ENCODE measurements at places on chromosomes 4 and X.

DNA sequence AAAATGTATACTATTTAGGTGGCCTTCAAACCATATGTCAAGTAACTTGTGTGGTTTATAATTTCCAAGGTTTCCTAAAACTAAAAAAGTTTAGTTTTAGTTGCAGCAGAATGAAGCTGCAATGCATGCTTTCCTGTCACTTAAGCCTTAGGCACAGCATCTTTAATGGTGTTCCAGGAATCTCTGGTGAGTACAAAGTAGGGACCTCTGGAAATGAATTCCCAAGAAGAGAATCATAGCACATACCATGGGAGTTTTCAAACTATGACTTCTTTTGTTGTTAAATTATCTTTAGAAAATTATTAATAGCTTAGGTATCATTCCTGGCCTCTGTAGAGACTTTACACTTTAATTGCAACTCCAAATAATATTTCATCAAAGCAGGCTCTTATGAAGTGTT, 1005.9 kb upstream of the PABPC4L start:
- no peak for DNase-seq

DNA sequence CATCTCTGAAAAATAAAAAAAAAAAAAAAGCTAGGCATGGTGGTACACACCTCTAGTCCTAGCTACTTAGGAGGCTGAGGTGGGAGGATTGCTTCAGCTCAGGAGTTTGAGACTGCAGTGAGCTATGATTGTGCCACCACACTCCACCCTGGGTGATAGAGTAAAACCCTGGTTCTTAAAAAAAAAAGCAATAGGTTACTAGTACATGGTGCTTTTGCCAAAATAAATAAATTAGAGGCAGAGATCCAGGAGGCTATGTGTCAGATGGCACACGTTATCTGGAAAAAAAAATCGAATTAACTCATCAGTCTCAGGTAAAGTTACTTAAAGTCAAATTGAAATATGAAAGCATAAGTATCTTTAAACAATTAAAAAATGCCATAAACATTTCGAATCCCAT, 94.3 kb downstream of the VCX3A start:
- no peak for DNase-seq

DNA sequence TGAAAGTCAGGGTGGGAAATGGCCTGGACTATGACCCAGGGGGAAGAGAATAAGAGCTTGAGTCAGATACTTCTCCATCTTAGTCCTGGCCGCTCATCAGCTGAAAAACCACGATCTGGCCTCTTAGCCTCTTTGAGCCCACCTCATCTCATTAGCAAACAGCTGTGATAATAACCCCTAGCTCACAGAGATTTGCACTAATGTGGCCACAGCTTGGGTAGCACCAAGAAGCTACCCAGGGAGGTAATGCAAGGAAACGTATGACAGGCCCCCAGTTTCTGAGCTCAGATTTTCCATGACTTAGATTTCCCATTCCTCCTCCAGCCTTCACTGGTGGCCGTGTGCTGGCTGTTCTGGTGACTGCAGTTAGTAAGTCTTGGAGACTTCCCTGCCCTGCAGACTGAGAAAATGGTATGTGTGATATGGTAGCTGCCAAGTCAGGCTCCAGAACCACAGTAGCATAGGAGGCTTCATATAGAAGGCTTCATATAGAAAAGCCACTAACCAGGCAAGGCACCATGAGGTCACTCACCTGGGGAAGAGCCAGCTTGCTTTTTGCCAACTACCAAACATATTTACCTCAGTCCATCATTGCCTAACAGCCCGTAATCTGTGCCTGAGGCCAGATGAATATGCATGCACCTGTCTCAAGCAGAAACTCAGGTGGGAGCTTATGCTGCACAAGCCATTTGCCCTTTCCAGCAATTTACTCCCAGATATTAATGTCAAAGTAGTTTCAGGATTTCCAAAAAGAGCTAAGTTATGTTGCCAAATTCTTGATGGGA, 51.4 kb upstream of the GABRE start:
- DNase-seq, result no peak

- no peak for DNase-seq
Measured at GRCh38 chr4:23333946-23334878, 555.6 kb downstream of the PPARGC1A start.

- no peak for DNase-seq
Measured at GRCh38 chr4:69832326-69833030, 27.5 kb downstream of the SULT1E1 start.

- DNase-seq, result no peak
Measured at GRCh38 chrX:110852180-110852579, 56.6 kb upstream of the CHRDL1 start.

- no peak for DNase-seq
Measured at GRCh38 chr4:38223306-38223705, 263.1 kb downstream of the PTTG2 start.

DNA sequence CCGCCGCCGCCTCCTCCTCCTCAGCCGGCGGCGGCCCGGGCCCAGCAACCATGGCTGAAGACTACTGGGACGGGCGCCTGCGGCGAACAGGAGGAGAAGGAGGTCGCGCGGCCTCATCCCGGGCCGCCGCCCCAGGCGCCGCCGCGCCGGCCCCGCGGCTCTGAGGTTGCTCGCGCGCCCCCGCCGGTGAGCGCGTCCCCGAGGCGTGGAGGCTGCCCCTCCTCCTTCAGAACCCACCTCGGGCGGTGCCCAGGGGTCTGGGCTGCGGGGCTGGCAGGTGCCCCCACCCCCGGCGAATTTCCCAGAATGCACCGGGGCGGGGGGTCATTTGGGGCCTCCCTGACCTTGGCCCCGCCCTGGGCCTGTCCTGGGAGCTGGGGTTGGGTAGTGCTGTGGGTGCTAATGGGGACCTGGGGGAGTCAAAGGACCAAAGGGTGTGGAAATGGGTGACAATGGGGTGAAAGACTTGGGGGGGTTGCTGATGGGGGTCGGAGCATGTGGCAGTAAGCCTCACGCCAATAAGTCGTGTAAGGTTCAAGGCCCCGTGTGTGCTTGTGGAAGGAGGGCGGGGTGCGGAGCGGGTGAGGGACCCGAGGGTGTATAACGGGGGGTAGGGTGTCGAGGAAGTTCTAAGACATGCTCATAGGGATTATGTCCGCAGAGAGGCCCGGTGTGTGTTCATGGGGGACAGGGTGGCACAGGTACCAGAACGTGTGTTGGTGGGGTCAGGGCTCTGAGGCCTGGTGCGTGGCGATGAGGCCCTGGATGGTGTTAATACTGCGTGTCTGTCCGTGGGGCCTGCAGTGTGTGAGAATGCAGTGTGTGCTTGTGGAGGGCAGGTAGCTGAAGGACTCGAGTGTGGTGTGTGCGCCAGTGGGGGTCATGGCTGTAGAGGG, 687 bp downstream of the CDK16 start:
- no peak for DNase-seq

GRCh38 chr4:153728660-153729059, 31.2 kb downstream of the RNF175 start:
- DNase-seq, result no peak

DNA sequence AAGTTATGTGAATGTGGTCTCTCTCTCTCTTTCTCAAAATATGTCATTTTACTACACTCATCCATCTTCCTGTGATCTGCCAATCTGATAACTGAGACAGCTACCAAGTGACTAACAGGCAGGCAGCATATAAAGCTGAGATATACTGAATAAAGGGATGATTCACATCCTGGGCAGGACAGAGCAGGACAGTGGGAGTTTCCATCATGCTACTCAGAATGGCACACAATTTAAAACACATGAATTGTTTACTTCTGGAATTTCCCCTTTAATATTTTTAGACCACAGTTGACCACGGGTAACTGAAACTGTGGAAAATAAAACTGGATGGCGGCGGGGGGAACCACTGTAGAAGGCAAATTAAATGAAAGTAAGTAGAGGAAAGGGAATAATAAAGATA, 58.6 kb upstream of the DCTD start:
- DNase-seq, result peak; percentile 30

DNA sequence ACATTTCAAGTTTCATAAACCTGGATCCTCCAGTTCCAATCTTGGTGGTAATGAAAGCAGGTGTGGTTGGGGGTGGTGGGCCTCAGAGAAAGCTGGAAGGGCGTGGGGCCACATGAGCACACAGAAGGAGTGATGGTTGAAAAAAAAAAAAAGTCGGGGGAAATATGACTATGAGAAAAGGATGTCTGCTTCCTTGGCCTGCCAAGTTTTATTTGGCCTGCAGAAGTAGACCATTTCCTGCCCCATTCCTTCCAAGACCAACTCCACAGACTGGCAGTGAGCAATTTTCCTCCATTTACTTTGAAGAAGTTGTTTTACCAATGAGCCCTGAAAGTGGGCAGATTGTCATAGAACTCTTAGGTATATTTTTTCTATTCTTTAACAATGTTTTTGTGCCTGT, 43.3 kb downstream of the LNX1 start:
- no peak for DNase-seq

- DNase-seq, result no peak
Measured at GRCh38 chrX:53188763-53189162, 36.2 kb downstream of the KDM5C start.

GRCh38 chrX:42823443-42823842, 45.5 kb upstream of the PPP1R2C start:
- no peak for DNase-seq

- DNase-seq, result no peak
Measured at GRCh38 chrX:112967903-112968302, 127.3 kb upstream of the AMOT start.

DNA sequence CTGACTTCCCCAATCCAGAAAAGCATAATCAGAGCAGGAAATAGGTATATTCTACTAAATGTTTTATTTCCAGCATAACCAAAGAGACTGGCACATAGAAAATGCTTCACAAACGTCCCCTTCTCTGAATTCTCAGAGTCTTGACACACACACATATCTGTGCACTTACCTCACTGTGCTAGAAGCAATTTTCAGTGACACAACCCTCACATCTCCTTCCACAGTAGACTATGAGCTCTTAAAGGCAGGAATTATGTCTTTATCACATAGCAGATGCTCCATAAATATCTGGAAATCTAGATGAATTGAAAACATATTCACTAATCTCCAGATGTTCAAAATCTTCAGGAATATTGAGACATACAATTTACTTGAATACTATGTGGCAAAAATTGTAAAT, 5.9 kb downstream of the SOWAHB start:
- no peak for DNase-seq

DNA sequence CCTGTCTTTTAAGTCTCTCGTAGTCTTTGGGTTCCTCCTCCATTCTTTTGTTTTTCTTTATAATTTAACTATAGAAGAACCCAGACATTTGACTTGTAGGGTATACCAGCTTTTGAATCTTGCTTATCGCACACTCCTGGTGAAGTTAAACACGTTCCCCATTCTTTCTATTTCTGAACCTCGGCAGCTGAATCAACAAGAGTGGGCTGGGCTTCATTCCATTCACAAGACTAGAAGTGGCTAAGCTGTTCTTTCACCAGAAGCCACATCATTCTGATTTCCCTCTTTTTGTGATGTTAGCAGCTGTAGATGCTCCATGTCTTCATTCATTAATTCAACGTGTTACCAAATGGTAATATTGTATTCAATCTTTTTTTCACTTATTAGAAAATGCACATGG, 167.9 kb downstream of the CORIN start:
- DNase-seq, result no peak

DNA sequence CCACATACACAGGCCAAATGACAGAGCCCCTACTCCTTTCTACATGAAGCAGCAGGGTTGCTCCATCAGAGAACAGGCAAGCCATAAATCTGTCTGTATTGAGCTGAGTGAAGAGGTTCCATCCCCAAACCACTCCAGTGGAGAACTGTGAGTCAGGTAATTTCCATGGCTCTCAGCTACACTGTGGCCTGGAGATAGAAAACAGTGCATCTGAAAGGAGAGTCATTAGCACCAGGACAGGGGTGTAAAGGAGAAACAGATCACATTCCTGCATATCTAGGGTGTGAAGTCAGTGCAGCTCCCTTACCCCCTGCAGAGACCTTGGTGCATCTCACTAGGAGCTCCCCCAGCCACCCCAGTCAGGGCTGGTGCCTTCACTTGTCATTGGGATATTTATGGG, 314.7 kb downstream of the CHIC1 start:
- no peak for DNase-seq

- no peak for DNase-seq
Measured at GRCh38 chr4:29259556-29259955, 1460.6 kb upstream of the PCDH7 start.

DNA sequence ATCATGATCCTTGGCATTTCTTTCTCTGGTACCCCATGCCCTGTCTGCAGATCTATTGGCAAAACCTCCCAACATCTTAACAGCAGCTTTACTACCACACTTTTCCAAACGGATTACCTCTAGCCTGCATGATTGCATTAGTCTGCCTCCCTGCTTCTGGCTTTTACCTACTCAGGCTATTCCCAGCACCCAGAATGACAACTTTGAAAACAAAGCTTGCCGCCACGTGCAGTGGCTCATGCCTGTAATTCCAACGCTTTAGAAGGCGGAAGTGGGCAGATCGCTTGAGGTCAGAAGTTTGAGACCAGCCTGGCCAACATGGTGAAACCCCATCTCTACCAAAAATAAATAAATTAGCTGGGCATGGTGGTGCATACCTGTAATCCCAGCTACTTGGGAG, 60.2 kb downstream of the UBE2K start:
- DNase-seq, result no peak

- DNase-seq, result no peak
Measured at GRCh38 chr4:170743633-170744032, 653.9 kb upstream of the AADAT start.

GRCh38 chr4:67624939-67625338, 66.4 kb downstream of the STAP1 start:
- no peak for DNase-seq

GRCh38 chrX:30533835-30534234, 43.7 kb downstream of the TASL start:
- no peak for DNase-seq

GRCh38 chr4:26721685-26722084, 137.8 kb downstream of the TBC1D19 start:
- no peak for DNase-seq

- DNase-seq, result no peak
Measured at GRCh38 chrX:66833426-66833825, 194.5 kb upstream of the EDA2R start.

DNA sequence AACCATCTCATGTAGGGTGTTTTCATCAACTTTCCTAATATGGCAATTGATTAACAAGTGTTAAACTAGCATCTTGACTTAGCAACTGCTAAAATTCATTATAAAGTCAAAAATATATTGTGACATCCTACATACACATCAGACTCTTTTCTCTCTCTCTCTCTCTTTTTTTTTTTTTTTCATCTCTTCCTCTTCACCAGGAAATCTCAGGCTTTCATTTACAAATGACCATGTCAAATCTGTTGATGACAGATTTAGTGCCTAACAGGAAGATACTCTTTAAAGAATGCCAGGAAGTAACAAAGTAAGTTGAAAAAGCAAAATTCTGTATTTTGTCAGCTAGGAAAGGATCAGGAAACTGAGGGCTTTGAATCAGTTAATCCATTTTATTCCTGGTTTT, 365.5 kb downstream of the PCDH7 start:
- DNase-seq, result no peak

- no peak for DNase-seq
Measured at GRCh38 chrX:10015355-10015722, 48.2 kb downstream of the CLDN34 start.

GRCh38 chr4:74473155-74473811, 28.3 kb downstream of the AREG start:
- no peak for DNase-seq

Data from H54 (cell line).